ENCODE measurements at places on chromosomes 4 and X.

- no peak for DNase-seq
Observed at GRCh38 chrX:15399962-15400391, 15.8 kb upstream of the VEGFD start.

- DNase-seq: no peak
Observed at GRCh38 chr4:139866276-139866962, 200.8 kb downstream of the MGST2 start.

DNA sequence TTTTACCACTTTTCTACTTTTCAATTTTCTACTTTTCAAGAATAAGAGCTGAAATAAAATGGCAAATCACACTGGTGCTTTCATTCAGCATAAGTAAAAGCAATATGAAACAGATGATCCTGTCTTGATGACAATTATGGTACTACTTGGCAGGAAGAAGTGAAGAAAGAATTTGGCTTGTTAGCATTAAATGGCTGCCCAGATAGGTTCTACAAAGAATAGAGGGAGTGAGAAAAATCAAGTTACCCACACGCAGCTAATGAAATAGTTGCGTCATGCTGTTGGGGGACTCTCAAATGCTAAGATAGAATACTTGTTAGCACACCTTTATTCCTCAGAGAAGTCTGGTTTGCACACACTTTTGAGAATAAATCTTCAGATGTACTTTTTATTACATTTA, 12.5 kb upstream of the LCORL start:
- no peak for DNase-seq

DNA sequence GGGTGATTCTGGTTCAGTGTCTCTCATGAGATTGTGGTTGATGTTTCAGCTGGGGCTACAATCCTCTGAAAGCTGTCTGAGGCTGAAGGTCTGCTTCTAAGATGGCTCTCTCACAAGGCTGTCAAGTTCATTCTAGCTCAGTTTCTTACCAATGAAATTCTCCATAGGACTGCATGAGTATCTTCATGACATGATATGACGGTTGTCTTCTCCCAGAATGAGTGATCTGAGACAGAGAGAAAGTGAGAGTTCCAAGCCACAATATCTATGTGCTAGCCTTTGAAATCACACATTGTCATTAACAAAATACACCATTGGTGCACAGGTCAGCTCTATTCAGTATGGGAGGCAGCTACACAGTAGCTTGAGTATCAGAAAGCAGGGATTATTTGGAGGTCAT, 27.3 kb downstream of the PITX2 start:
- no peak for DNase-seq

DNA sequence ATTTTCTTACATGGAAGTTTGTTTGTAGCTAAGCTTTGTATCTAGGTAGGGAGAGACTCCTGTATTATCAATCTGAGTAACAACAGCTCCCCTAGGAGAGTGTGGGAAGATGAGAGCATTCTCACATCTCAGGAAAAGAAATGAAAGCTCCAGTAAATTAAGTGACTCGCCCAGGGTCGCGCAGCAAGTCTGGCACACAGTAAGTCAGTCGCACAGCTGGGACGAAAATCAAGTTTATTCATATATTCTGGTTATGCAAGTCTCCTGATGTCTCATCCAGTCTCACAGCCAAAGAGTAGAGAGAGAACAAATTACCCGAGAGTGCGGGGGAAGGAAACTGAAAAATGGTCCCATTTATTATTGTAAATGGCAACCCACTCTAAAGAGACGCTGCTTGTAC, 216.1 kb downstream of the STK32B start:
- no peak for DNase-seq

DNA sequence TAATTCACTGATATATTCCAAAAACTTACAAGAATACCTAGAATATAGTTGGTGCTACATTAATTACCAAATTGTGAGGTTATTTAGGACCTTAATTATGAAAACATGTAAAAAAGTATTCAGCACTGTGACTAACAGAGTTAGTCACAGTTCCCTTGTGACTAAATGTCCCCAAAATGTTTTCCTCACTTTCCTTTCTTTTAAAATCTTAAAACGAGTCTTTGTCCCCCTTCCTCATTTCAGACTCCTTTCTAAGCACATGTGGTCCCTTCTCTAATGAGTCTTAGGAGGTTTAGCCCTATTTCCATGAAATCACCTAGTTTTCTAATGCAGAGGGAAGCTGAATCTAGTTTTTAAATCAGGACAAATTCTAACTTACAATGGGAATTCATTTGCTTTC, 175.0 kb downstream of the PPP3CA start:
- DNase-seq: no peak

DNA sequence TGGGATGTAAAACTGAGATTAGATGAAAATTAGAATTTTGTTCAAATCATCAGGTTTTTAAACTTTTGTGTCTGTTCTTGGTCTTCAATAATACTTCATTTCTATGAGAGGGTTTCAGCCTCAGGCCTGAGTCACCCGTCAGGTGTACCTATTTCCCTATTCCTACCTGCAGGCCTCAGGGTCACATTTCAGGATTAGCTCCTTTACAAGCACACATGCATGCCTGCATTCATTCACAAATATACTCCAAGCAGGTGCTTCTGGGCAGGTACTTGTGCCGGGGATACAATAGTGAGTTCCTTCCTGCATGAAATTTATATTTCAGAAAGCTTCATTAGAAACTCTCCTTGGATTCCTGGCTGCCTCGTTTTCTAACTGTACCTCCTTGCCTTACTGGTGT, 114.9 kb downstream of the SHISA3 start:
- DNase-seq: no peak

DNA sequence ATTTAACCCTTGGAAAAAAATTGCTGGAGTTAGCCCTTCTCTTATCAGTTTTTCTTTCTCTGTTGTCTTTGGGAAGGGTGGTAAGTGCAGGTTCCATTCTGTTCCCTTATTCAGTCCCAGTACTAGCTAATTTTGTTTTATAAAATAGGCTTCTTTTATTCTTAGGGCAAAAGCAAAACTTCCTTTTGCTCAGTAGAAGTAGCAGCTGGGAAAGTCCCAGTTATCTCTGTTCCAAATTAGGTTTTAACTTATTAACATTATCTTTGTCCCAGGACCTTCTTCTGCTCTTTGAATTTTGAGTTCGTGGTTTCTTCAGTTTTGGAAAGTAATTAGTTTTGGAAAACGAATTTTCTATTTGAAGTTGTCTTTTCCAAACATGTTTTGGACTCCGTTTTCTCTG, 61.1 kb downstream of the BANK1 start:
- DNase-seq: no peak

DNA sequence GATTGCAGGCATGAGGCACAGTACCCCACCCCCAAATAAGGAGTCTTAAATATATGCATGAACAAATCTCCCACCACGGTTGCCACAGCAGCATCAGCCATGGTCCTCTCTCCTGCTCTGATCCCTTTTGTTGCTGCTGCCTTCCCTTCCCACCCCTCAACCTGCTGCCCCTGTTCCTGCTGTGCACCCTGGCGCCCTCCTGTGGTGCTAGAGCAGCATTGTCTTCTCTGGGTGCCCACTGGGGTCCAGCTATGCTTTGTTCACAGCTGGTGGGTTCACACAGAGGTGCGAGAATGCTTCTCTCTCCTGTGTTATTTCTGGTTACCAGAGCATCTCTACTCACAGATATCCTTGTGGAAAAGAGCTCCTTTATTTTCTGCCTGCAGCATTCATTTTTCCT, 116.2 kb downstream of the GATB start:
- no peak for DNase-seq

GRCh38 chrX:22220941-22221340, 51.8 kb upstream of the CBLL2 start:
- DNase-seq: peak; percentile 74

DNA sequence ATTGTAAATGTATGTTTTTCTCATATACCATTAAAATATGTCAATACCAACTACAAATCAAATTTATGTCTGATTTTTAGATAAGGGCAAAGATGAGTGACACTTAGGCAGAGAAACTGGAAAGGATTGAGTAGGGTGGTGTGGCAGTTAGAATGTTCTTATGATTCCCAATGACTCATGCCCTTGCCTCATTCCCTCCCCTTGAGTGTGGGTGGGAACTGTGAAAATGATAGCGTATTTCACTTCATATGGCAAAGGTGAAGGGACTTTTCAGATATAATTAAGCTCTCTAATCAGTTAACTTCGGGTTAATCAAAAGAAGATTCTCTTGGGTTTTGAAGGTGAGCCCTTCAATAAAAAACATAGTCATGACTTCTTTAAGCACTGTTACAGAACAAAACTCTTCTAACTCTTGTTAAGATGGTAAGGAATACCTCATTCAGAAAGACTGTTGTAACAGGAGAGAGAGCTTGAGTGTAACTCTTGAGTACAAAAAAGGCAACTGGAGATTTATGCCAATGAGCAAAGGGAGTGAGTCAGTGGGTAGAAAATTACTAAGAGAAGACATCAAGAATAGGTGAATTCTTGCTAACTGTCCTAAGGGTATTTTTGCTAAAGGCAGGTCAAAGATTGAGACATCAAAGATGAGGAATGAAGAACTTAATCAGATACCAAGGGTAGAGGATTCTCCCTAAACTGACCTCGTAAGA, 329.5 kb downstream of the KCTD8 start:
- DNase-seq: peak; percentile 71

GRCh38 chr4:87633243-87633642, 16.8 kb upstream of the DMP1 start:
- peak; percentile 23 for DNase-seq

GRCh38 chrX:134172588-134173259, 64.3 kb upstream of the CCDC160 start:
- DNase-seq: no peak

GRCh38 chr4:112038861-112039260, 106.4 kb upstream of the FAM241A start:
- peak; percentile 69 for DNase-seq

GRCh38 chr4:158374318-158374717, 147.4 kb upstream of the RXFP1 start:
- no peak for DNase-seq

GRCh38 chrX:40420899-40421729, 159.7 kb upstream of the ATP6AP2 start:
- DNase-seq: no peak

DNA sequence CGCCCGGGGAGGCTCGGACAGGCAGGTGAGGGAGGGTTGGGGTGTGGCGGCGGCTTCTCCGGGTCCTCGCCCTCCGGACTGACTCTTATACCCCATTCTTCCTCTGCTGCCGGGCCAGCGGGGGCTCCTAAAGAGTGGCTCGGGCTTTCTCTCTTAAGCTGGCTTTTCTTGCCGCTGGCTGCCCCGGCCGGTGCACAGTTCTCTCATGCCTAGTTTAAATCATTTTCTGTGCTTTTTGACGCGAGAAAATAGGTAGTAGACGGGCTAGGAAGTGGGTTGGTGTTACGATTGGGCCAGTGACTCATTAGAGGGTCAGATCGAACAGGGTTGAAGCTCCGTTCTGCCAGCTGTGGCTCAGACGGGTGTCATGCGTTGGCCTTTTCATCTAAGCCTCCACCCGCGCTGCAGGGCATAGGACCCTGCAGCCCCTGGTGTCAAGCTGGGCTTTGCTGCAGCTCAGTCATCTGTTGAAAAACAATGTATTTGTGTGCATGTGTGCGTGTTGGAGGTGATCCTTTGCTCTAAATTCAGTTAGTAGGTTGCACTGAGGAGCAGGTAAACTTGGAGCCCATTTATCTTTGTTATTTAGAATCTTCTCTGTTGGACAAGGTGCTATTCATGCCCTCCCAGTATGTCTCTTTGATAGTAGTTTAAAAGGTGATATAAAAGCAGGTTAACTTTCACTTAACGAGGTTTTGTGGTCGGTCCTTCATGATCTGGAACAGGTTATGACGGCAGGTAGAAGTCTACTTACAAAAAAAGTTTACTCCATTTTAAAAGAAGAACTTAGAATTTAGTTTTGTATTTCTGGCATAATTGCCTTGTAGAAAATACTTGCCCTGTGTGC, 802 bp downstream of the BMP2K start:
- peak; percentile 28 for DNase-seq

GRCh38 chr4:145528601-145529000, 46.9 kb downstream of the SMAD1 start:
- DNase-seq: no peak

GRCh38 chr4:76873495-76873894, 24.4 kb downstream of the SOWAHB start:
- no peak for DNase-seq

- DNase-seq: no peak
Observed at GRCh38 chr4:100539706-100540105, 21.9 kb upstream of the EMCN start.

DNA sequence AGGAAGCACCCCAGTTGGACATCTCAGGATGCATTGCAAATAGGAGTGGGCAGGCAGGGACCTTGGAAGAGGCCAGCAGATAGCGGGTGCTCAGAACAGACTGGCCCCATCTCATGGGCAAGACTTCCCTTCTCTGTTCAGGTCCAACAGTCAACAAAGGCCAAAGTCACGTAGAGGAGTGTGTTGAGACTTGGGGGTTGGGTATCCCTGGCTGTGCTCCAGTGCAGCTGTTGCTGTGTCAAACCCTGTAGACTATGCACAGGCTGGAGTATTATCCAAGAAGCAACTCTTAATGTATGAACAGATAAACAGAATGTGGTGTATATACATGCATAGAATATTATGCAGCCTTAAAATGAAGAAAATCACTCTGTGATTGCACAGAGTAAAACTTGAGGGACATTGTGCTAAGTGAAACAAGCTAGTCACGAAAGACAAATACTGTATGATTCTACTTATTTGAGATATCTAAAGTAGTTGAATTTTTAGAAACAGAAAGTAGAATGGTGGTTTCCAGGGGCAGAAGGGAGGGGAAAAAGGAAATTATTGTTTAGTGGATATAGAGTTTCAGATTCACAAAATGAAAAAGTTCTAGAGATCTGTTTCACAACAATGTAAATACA, 192.1 kb upstream of the LCORL start:
- DNase-seq: no peak

DNA sequence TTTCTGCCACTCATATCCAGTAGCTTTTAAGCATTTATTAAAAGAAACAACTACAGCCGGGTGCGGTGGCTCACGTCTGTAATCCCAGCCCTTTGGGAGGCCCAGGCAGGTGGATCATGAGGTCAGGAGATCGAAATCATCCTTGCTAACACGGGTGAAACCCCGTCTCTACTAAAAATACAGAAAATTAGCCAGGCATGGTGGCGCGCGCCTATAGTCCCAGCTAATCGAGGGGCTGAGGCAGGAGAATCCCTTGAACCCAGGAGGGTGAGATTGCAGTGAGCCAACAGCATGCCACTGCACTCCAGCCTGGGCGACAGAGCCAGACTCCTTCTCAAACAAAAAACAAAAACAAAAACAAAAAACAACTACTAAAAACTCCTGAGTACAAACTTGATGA, 119.8 kb downstream of the EPHA5 start:
- no peak for DNase-seq
